NCI-H2029 (cell line): ENCODE measurements at places on chromosomes 12 and 14.
A peak's percentile ranks its signal among the peaks of the same experiment; 100 is the strongest.

DNA sequence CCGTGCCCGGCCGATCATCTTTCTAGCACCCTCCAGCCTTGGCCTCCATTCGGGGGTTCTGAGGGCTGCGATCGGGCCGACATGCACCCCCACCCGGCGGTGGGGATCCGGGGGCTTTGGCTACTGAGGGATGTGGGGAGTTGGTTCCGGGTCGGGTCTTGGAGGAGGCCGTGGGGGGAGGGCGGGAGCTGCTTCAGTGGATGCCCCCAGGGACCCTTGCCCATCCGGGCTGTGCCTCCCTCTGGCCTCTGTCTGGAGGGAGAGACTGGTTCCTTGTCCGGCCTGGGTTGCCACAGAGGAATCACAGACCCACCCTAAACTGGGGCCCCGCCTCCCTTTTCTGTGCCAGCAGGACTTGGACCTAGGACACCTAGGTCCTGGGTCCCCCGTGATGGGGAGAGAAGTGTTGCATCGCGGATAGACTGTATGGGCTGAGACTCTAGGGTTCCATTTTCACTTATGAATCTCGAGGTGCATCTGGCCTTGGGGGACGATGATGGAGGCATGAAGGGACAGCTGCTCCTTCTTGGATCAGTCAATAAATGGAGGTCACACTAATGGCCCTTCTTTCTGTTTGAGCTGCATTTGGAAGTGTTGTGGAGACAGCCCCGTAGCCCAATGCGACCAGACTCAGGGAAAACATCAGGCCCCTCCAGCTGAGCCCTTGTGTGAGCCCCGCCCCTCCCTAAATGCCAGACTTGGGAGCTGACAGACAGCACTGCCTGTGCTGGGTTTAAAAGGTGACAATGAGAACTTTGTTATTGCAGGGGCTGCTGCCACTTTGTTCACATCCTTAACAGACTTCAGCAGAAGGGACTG, 577 bp downstream of the DTX3 start:
- DNase-seq: no peak

DNA sequence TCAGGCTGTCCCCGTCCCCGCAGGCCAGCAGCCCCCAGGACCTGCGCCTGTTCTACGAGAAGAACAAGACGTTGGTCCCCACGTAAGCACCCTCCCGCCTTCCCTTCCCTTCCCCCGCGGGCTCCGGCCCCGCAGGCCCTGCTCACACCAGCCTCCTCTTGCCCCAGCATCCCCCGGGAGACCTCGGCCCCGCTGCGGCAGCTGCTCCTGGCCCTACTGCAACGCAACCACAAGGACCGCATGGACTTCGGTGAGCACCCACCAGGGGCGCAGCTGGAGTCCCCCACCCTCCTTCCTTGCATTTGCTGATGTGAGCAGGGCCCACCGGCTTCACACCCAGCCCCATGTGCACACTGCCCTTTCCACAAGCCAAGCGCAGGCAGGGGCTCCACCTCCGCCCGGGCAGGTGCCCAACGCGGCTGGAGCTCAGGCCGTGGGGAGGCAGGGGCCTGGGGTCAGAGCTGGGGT, 15.4 kb downstream of the ULK1 start:
- DNase-seq: no peak

GRCh38 chr12:126588586-126589249, 1523.5 kb downstream of the AACS start:
- no peak for DNase-seq

DNA sequence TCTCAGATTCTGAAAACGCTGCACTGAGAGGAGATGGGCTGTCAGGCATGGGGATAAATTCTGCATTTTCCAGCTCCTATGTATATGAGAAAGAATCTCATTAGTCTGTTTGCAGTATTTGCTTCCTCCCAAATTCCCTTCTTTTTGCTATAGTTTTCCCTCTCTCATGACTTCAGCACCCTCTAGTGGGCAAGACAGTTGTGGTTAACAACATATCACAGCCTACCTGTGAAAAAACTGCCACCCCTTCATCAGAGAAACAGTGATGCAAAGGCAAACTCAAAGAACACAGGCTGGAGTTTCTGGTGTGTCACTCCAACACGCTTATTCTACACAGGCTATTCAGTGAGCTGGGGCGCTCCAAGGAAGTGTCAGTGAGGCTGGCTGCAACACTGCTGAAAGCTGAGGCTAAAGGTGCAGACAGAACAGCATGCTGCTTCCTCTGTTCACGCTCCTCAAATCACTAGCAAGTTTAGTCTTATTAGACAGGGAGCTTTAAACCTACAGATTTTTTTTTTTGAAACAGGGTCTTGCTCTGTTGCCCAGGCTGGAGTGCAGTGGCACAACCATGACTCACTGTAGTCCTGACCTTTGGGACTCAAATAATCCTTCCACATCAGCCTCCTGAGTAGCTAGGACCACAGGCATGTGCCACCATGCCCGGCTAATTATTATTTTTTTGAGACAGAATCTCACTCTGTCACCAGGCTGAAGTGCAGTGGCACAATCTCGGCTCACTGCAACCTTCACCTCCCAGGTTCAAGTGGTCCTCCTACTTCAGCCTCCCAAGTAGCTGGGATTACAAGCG, 19.3 kb downstream of the ZC2HC1C start:
- DNase-seq: peak; percentile 14

GRCh38 chr14:56752428-56752827, 57.9 kb downstream of the OTX2 start:
- no peak for DNase-seq

GRCh38 chr14:61587081-61587713, 108.1 kb upstream of the HIF1A start:
- DNase-seq: no peak

- peak; percentile 93 for DNase-seq
Measured at GRCh38 chr12:120759591-120760348, 34.1 kb downstream of the ACADS start.

- no peak for DNase-seq
Measured at GRCh38 chr12:117098024-117098360, 1.2 kb downstream of the TESC start.

DNA sequence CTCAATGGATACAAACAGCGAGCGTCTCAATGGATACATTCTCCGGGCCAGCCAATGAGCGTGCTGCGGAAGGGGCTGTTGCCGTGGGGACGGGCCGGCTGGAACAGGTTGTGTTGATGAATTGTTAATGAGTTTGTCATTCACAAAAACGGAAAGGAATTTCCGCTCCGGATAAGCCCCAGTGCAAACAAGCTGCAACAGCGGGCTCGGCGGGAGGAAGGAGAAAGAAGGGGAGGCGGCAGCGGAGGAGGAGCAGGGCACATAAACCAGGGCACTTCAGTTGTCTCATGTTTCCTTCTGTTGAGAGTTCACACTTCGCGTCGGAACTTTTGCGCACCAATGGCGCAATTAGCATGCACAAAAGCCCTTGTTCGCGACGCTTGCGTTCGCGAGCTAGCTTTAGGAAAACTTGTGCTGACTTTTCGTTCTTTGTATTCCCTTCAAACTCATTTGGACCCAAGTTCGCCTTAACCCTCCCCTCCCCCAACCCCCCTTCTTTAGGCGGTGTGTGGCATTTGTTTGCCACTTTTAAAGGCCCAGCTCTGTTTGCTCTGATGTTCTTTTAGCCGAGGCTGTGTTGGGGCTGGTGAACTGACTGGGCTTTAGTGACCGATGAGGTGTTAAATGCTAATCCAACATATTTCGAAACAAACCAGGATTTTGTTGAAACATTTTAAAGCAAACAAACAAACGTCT, at the start of gene DUSP6:
Gene DUSP6, minus strand, starts transcription at position 10 of the 696 bp plus-strand sequence. CDS start 462 bp downstream, outside the sequence.
- peak; percentile 99 for DNase-seq

DNA sequence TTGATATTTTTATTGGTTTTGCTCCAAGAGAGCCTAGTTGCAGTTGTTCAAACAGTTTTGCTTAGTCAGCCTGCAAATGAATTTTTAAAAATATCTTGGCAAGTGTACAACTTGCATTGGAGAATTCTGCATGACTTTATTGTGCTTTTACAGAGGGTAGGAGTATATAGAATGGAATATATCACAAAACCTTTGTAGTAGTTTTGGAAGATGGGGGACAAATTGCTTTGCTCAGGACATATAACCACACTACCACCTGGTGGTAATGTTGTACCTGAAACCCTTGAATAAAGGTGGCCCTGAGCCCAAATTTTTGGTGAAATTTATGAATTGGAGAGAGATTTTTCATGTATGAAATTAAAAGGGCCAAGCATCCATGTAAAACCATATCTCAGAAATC, 645.2 kb downstream of the MED13L start:
- peak; percentile 4 for DNase-seq

- no peak for DNase-seq
Measured at GRCh38 chr12:22812531-22812930, 187.6 kb downstream of the ETNK1 start.

- DNase-seq: no peak
Measured at GRCh38 chr14:52900731-52901130, 50.1 kb downstream of the FERMT2 start.

- DNase-seq: no peak
Measured at GRCh38 chr14:85252011-85252410, 277.9 kb upstream of the FLRT2 start.

- DNase-seq: no peak
Measured at GRCh38 chr14:21194597-21194996, 38.7 kb upstream of the OR5AU1 start.

DNA sequence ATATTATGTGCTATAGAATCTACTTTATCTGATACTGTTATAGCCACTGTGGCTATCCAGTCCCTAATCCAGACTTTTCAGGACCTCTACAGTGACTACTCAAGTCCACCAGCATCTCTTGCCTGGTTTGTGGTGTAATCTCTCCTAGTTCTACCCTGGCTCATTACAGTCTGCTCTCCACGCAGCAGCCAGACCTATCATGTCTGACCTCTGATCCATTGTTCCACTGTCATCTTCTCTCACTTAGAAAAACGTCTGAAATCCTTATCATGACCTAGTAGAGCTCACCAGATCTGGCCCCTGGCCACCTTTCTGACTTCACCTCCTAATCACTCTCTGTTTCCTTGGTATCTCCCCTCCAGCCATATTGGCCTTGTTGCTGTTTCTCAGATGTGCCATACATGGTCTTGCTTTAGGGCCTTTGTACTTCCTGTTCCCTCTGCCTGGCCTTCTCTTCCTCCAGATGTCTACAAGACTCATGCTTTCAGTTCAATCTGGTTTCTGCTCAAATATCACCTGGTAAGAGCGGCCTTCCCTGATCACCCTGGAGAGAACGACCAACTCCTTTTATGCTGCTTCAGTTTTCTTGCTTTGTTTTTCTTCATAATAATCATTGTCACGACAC, 475.5 kb downstream of the AACS start:
- DNase-seq: no peak

DNA sequence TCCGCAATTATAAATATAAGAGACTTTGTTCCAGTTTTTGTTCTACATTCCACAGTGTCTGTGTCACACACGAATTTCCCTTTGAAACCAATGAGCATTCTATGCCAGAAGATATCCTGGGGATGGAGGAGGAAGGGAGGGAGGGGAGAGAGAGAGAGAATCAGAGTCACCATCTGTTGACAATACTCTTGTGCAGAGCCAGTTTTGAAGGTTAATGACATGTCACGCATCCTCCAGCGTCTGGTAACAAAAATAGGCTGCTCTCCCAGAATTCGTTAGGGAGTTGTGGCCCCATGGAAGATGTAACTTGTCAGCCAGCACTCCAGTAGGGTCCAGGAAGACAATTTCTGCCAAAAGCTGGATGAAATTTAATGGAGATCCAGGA, 213.5 kb upstream of the KRR1 start:
- DNase-seq: peak; percentile 66

DNA sequence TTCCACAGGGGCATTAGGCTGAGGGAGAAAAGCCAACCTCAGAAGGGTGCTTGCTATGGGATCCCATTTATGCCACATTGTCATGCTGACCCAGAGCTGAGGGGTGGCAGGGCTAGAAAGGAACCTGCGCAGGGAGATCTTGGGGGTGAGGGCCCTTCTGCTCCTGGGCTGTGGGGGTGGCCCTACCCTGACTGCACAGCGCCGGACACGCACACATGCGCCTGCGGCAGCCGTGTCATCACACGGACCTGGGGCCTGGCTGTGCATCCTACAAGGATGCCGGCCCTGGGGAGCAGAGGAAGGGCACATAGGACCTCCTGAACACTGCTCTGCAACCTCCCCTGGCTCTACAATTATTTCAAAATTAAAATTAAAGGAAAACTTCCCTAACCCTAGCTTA, 6.9 kb downstream of the CDCA4 start:
- DNase-seq: no peak

- DNase-seq: peak; percentile 41
Measured at GRCh38 chr14:93430315-93431035, at the start of gene UNC79. Gene UNC79, plus strand, starts transcription at chr14:93430939. Its CDS starts 91 bp downstream, at chr14:93431030.

DNA sequence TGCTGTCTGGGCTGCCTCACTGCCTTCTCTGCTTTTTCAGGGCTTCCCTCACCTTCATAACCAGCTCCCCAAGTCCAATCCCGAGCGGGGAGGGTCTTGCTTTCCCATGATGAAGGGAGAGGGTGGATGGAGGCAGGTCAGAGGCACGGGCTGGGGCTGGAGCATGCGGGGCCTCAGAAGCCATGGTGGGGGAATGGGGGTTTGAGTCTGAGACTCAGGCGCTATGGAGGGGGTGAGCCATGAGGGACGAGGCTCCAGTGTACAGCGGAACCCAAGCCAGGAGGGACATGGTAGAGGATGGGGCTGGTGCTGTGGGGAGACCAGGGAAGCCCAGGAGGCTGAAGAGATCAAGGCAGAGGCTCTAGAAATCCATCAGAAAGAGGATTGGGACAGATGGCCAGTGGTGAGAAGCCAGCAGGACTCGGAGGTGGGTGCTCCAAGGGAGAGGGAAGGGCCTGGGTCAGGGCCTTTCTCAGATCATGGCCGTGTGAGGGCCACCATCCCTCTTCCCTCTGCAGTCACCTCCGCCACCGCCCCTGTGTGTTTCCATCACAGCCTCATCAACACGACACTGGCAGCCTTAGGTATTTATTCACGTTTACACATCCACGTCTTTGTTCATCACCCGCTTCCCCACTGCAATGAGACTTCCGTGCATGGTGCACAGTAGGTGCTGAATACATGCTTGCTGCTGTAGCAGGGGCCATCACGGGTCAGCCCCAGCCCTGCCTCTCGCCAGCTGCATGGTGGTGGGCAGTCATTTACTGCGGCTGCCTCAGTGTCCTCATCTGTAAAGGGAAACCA, 144.7 kb downstream of the ADGRD1 start:
- no peak for DNase-seq

- DNase-seq: no peak
Measured at GRCh38 chr12:132505105-132505851, 15.3 kb downstream of the FBRSL1 start.

DNA sequence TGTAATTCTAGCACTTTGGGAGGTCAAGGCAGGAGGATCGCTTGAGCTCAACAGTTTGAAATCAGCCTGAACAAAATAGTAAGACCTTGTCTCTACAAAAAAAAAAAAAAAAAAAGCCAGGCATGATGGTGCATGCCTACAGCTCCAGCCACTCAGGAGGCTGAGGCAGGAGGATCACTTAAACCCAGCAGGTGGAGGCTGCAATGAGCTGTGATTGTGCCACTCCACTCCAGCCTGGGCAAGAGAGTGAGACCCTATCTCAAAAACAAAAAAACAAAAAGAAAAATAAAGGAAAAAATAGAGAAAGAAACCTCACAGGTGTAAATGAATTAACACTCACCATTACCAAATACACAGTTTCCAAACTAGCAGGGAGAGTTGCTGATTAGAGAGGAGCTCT, 34.2 kb upstream of the TUBA1A start:
- no peak for DNase-seq

- DNase-seq: no peak
Measured at GRCh38 chr12:55847033-55847432, 4.3 kb upstream of the MMP19 start.

GRCh38 chr14:76677534-76678145, 83.6 kb upstream of the VASH1 start:
- no peak for DNase-seq
